ENCODE measurements at places on chromosomes 16 and 17.

DNA sequence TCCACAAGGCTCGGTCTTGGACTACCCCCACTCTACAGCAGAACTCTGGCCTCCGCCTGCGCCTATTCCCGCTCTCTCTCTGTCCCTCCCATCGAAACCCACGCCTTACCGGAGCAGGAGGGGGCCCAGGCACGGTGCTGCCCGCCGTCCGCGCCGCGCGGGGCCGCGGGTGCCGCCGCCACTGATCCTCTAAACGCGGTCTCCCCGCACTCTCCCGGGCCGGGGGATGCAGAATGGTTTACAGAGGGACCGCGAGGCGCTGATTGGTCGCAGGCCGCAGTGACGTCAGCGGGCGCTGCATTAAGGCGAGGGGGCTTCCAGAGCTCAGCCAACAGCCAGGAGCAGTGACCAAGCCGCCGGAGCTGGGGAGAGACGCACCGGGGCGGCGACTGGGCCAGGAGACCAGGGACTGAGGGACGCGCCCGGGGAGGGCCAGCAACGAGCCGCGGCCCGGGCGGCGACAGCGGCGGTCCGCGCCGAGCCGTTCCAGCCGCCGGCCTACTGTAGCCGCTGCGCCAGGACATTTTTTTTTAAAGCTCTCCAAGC, 747 bp upstream of the LHX1 start:
- no peak for DNase-seq

DNA sequence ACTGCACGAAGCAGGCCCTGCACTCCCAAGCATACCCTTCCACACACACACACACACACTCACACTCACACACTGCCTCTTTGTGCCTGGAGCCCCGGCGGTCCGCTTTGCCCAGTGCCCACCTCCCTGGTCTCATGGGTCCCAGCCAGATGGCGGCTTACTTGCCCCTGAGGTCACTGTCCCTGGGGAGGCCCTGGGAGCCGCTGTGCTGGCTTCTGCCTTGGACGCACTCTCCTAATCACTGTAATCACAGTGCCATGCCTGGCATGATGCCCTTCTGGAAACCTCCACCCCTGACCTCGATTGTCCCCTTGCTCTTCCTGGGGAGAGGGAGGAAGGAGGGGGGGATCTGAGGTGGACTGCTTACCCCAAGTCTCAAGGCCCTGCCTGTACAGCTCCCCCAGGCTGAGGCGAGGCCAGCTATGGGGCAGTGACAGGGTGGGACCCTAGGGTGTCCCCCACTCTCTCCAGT, 36.0 kb downstream of the ARHGAP23 start:
- no peak for DNase-seq

- DNase-seq = no peak
These were observed 55.7 kb downstream of the PLD6 start for GRCh38 chr17:17150448-17150800.

GRCh38 chr17:78360371-78361224, 721 bp upstream of the SOCS3 start:
- DNase-seq = peak; percentile 95

Data from CD4-positive, alpha-beta T cell treated with Interleukin-17A for 4 hours (primary cell).